Fibroblast of the aortic adventitia (primary cell): ENCODE measurements at places on chromosomes 5 and 9. TPM values are rescaled to one million over a fixed set of nuclear protein-coding genes. Genes with fewer than 3 reads are reported as not detected.

Gene KCTD16
- 7.4 and 12.6 TPM in 2 replicates for total RNA-seq

Gene PCDHB12
- 0.18 and 0.25 TPM in 2 replicates for total RNA-seq

Gene DNM1
- total RNA-seq, result 28.0 and 57.4 TPM in 2 replicates

Gene ALDH1A1
- total RNA-seq, result 8.8 and 65.4 TPM in 2 replicates

Gene CLIC3
- 4.3 and 5.2 TPM in 2 replicates for total RNA-seq

DNA sequence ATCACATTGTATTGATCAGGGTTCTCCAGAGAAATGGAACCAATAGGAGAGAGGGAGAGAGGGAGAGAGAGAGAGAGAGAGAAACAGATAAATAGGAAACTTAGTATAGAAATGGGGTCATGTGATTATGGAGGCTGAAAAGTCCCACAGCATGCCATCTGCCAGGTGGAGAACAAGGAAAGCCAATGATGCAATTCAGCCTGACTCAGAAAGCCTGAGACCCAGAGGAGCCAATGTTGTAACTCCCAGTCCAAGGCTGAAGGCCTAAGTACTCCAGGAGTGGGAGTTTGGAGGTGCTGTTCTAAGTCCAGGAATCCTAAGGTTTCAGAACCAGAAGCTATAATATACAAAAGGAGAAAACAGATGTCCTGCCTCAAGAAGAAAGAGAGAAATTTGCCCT, 48.4 kb upstream of the ISOC1 start:
- no peak for DNase-seq

- DNase-seq, result no peak
These were observed 39.6 kb downstream of the UBAP1 start for GRCh38 chr9:34218446-34218845.

- peak; percentile 87 for DNase-seq
These were observed 177.0 kb downstream of the CDK5RAP2 start for GRCh38 chr9:120402741-120403542.

DNA sequence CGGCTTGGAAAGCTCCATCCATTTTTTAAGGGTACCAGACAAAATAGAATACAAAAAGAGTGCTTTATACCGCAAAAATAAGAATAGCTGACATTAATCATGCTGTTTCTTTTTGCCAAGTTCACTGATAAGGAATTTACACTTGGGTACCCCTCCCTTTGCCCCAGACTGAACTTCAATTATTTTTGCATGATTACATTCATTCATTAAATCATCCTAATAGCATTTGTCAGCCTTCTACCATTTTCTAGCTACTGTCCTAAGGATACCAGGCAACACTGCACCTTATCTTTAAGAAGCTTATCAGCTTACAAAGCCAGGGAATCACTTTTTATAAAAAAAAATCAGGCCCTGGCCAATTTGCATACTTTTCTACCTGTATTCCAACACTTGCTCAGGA, 48.4 kb downstream of the YIPF5 start:
- DNase-seq, result peak; percentile 43

- DNase-seq, result no peak
These were observed 687.0 kb upstream of the FTMT start for GRCh38 chr5:121164632-121165031.

GRCh38 chr5:149803641-149804468, 73.7 kb downstream of the PPARGC1B start:
- DNase-seq, result peak; percentile 7

GRCh38 chr5:73234204-73234555, 61.2 kb downstream of the TMEM174 start:
- DNase-seq, result no peak
